ENCODE measurements at places on chromosomes 13 and 19.

DNA sequence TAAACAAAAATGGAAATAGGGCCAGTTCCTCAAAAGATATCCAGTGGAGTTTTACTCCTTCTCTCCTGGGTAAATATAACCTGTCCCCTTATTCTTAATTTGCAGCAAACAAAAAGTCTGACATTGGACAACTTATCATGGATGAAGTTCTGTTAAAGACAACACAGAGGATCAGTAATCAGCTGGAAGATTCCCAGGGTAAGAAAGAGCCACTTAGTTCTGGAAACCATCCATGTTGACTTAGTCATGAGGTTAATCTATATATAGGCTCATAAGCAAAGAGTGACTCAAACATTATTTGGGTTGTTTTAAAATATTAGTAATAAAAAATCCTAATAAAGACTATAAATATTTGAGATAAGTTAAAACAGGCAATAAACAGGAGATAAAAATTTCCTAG is 40.5 kb upstream of the EBPL start:
- DNase-seq = no peak

DNA sequence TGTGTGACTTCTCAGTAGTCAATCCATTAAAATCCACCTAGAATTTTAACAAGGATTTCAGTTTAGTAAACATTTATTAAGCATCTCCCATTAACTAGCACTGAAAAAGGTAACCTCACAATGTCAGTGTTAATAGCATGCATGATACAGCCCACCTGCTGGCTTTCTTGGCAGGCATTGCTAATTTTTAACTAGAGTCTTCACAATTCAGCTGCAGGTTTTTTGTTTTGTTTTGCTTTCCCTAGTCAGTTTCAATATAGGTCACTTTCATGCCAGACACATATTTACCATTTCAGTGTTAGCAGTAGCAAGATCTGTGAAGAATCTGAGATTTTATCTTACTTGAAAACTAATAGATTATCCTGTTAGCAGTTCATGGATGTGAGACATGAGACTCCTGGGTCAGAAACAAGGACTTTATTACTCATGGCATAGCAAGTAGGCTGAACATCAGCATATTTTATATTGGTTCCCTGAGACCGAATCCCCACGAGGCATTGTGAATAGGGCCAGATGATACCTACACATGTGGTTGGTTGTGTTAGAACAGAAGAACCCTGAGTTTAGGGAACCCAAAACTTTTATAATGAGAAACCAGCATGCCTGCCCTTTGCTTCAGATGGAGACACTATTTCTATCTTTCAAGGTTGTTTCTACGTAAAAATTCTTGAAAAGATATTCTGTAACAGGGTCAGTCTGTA is 198.0 kb upstream of the HTR2A start:
- no peak for DNase-seq

DNA sequence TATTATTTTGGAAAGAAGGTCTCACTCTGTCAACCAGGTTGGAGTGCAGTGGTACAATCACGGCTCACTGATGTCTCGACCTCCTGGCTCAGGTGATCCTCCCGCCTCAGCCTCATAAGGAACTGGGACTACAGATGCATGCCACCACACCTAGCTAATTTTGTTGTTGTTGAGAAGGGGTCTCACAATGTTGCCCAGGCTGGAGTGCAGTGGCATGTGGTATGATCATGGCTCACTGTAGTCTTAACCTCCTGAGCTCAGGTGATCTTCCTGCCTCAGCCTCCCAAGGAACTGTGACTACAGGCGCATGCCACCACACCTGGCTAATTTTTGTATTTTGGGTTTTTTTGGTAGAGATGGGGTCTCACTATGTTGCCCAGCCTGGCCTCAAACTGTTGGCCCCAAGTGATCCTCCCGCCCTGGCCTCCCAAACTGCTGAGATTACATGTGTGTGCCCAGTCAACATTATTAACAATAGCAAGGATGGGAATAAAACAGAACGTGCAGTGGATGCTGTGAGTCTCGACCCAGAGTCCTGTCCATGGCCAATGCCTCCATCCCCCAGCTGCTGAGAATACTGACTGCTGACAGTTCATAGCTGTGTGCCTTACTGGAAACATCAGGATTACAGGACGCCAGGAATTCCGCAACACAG is 5.4 kb upstream of the MBD3L3 start:
- no peak for DNase-seq

DNA sequence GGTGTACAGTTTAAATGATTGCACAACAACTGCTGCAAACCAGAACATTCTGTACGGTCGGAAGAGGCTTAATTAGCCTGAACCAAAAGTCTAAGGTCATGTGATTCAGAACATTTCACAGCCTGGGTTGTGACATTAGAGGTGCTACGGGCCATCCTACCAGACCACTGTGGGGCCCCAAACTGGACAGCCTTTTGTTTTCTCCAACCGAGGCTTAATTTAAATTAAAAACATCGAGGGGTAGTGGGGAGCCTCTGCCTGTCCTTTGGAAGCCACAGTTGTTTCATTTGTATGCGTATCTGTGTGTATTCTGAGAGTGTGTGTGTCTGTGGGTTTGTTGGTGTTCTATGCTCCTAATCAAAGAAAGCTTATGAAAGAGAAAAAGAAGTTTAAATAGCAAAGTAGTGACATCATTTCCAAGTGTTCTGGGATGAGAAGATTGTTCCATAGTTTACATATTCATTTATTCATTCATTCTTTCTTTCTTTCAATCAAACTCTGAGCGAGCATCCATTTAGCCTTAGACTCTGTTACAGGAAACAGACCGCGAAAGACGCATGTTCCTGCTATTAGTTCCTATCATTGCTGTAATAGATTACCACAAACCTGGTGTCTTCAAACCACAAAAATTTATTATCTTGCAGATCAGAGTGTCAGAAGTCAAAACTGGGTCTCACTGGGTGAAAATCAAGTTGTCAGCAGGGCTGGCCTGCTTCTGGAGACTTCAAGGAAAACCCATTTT is 444.8 kb downstream of the FOXO1 start:
- peak; percentile 29 for DNase-seq

- DNase-seq = peak; percentile 86
These were observed 4.0 kb downstream of the PTBP1 start for GRCh38 chr19:801030-801860.

GRCh38 chr19:47511681-47512080 is 3.2 kb downstream of the NAPA start:
- DNase-seq = no peak

DNA sequence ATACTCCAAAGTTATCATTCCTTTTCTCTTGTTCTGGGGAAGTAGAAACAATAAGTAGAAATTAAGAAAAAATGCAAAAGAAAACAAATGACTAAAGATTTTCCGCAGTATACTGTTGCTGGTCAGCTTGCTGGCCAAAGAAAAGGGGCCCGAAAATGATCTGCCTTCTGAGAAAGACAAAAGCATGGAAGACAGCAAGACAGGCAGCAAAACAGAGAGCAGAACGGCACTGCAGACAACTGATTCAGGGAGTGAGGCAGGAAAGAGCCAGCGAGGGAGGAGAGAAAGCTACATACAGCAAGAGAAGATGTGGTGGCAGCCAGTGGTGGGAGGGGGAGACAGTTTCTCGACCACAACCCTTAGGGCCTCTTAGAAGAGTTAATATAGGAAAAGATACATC is 5.3 kb upstream of the DOCK9 start:
- DNase-seq = no peak

DNA sequence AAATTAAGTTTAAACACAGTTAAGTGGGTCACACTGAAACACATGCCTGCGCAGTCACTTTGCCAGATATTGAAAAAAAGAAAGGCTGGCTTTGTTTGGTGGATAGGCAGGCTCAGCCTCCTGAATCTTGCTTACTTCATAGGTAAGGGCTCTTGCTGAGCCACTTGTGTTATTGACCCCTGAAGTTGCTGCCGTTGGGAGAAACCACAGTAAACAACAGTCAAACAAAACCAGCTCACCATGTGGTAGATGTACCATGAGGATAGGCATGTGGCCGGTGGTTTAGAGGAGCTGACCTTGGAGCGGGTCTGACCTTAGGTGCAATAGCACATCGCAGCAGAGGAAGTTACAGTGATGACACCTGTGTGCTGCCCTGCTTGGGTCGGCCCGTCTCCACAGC is 52.2 kb downstream of the SPATA13 start:
- DNase-seq = no peak

- peak; percentile 7 for DNase-seq
These were observed 64.3 kb downstream of the SPRY2 start for GRCh38 chr13:80276371-80277289.

DNA sequence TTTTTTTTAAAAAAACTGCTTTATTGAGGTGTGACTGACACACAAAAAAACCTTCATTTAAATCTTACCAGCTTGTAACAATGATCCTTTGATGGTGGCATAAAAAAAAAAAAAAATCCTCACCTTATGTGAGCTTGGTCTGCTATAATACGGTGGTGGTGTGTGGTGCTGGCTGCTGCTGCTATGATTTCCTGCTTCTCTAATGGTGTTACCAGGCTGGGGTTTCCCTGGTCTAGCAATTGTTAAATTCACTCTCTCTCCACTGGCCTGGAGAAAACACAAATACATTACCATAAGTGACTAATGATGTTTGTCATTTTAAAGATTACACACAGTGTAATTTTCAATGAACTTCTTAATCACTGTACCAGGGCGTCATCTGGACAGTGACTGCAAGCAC is 60.6 kb downstream of the LNX2 start:
- DNase-seq = no peak

DNA sequence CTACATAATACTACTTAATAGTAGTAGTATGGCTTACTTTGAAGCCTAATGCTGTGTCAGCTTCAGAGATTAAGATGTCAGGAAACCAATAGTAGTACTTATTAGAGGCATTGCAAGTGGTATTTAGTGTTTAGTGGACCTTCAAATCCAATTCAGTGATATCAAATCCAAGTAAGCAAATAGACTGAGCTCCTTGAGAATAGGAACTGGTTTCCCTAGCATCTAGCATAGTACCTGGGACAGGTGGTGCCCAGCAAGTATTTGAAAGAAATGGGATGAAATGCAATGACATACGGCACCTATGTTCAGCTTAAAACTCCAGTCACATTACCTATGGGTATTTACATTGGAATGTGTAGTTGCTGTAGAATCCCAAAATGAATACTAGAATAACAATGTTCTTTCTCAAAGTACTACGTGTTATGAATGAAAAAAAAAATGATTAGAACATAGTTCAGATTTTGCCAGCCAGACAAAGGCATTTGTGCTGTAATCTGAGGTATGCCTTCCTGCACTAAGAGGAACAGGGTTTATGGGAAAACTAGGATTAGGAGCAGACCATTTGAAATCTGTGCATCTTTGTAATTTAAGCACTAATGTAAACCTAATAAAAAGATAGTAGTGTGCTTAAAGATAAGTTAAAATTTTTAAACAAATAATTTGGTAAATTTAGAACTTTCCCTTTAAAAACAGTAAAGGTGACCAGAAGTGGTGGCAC is 17.1 kb downstream of the LSM14A start:
- DNase-seq = no peak

GRCh38 chr13:110855363-110855762 is 59.5 kb downstream of the ANKRD10 start:
- DNase-seq = no peak

- peak; percentile 61 for DNase-seq
These were observed at the start of gene ZNF625 for GRCh38 chr19:12156223-12157058. ZNF625 (minus strand) TSS chr19:12156734; CDS start chr19:12156558, 176 bp downstream.

DNA sequence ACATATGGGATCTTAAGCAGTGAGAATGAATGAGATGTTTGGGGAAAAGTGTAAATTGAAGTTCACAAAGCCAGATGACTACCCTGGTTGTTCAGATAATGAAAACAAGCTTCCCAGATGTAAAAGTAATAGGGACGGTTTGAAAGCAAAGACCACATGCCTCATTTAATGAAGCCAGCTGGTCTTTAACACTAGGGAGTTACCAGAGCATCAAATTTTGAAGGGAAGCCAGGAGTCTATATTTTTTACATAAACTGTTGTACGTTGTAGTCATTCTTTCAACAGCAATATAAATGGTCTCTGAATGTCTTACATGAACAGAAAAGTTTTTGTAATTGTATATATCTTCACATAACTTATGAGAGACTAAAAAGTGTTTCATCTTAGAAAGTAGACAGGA is 2604.5 kb upstream of the PCDH20 start:
- DNase-seq = no peak

- no peak for DNase-seq
These were observed 48.7 kb upstream of the GPR183 start for GRCh38 chr13:99356012-99356261.

DNA sequence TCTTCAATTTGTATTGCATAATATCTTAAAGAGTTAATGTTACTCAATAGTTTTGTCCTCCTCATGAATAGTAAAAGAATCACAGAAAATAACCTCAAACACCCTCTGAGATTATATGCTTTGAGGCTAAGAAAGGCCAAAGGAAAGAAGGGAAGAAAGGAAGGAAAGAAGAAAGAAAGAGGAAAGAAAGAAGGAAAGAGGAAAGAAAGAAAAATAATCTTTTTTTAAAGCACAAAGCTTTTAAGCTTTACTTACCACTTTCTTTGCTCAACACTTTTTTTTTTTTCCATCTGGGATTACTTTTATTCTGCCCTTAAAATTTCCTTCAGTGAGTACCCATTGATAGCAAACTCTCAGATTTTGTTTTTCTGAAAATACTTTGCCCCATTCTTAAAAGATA is 369.1 kb downstream of the FGF9 start:
- no peak for DNase-seq

DNA sequence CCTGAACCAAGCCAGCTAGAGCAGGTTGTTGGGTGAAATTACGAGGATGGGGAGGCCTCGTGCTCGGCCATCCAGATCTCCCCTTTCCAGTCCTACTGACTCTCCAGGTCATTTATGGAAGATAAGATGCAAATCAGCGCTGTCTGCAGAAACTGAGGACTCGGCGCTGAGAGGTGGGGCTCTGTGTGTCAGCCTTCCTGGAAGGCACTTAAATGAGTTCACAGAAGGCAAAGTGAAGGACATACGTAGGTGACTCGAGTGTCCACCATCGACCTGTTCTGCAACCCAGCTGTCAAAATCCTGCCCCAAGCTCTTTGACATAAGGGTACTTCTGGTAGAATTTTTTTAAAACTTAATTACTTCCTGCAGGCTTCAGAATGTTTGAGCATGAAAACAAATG is 86.4 kb downstream of the RAB20 start:
- no peak for DNase-seq

- no peak for DNase-seq
These were observed 32.3 kb downstream of the ADPRHL1 start for GRCh38 chr13:113420833-113421600.
